ENCODE measurements at places on chromosomes 6 and 20.

DNA sequence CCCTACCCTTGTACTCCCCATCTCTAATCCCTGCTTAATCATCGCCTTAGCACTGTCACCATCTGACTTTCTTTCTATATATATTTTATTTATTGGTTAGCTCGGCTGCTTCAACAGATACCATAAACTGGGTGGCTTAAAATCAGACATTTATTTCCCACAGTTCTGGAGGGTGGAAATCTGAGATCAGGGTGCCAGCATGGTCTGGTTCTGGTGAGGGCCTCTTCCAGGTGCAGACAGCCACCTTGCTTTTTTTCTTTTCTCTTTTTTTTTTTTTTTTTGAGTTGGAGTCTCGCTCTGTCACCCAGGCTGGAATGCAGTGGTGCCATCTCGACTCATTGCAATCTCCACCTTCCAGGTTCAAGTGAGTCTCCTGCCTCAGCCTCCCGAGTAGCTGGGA, 127.5 kb upstream of the ESR1 start:
- no peak for DNase-seq

DNA sequence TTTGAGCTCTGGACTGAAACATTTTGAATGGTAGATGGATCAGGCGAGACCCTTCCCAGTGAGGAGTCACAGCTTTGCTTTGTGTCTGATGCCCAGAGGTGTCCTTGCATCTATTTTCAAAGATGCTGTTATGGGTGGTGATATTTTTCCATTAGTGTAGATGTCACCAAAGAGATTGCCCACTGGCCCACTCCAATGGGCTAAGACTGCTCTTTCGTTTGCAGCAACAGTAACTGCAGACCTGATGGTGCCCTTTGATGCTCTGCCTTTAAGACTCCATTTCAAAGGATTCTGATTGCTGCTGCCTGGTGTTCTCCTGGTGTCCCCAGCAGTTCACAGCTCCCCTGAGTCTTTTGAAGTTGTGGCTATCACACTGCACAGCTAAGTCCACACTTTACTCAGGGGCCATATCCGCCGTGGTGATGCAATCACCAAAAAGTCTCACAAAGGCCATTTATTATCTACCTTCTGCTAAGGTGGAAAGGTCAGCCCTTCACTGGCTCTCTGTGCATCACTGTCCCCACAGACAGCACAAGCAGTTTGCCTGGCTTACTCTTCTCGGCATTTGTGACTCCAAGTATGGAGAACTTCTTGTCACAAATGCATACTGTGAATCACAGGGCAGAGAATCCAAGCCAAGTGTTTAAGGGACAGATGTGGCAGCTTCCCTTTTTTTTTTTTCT, 56.4 kb downstream of the NOX3 start:
- DNase-seq: no peak

DNA sequence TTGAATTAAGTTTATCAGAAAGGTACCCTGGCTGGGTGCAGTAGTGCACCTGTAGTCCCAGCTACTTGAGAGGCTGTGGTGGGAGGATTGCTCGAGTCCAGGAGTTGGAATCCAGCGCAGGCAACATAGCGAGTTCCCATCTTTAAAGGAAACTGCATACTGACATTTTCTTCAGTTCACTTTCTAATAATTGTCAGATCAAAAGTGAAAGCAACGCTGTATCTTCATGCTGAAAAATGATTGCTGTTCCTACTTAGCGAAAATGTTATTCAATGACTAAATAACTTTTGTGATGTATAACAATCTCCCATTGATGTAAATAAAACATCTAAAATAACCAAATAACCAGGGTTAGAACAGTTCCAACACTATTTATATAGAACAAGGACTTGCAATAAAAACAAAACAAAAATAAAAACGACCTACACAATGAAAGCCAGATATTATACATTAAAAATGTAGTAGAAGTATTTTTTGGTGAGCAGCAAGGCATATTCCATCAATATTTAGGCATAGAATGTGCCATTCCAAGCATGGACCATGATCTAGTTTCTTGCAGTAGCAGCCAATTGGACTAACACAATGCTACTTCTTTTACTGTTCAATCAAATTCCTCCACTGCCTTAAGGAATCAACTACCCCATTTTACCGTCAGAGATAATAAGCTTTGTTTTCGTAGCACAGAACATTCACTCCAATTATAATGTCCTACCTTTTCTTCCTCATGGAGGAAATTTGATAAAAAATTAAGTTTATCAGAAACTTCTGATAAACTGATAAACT, 1.5 kb downstream of the LATS1 start:
- no peak for DNase-seq

DNA sequence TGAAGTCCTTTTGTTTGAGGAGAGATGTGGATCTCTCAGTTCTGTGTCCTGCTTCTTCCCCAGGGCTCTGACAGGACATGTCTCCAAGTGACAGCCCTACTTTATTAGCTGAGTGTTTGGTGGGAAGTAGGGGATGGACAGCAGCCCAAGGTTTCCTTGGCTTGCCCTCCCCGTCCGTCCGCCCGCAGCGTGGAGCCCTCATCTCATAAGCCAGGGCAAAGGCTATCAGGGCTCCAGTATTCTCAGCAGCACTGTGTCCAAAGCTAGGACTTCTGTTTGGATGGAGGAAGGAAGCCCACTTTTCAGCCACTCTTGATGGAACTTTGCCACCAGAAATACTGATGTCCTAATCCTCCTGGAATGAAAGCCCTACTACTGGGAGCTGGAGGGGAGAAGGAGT, 13.6 kb downstream of the CDC5L start:
- no peak for DNase-seq

GRCh38 chr6:158633127-158633526, 11.4 kb downstream of the DYNLT1 start:
- DNase-seq: no peak

- DNase-seq: no peak
These were observed 401 bp upstream of the TNFRSF21 start for GRCh38 chr6:47310131-47310480.

- DNase-seq: no peak
These were observed 197.5 kb downstream of the BCKDHB start for GRCh38 chr6:80304014-80304413.

- no peak for DNase-seq
These were observed 5.4 kb downstream of the DUSP22 start for GRCh38 chr6:297571-298232.

DNA sequence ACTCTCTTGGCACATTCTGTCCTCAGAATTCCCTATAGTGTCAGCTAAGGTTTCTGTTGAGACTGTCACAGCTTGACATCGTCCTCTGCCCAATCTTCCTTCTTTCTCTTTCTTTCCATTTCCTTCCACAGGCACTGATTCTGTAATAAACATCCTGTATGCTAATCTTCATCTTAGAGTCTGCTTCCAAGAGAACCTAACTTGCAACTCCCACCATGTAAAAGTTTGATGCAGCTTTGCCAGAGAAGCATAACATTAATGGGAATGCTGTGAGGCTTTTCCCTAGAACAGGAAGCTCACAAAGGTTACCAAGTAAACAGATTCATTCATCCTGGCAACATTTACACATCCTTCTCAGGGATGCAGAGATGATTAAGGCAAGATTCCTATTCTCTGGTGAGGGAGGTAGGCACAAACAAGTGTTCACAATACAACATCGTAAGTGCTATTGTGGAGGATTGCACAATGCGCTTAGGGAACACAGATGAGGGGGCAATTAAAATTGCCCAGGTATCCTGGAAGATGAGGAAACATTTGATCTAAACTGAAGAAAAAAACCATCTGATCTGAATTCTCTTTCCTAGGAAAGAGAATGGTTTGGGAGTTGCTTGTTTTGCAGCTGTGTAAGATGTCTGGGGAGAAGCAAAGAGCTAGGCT, 74.7 kb downstream of the GRM1 start:
- no peak for DNase-seq

DNA sequence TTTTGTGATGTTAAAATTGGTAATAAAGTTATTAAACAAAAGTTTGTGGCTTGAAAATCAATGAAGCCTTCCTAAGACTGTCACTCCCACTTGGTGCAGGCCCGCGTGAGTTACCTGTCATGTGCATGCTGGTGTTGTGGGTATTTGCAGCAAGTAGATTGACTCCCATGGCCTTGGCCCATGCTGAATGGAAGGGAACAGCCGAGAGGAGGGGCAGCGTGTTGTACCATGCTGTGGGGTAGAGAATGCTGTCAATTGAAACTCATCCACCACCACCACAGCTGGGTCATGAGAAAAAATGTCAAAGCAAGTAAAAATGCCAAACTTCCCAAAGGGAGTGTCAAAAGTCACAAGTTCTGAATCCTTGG, 12.7 kb upstream of the VNN1 start:
- DNase-seq: no peak

DNA sequence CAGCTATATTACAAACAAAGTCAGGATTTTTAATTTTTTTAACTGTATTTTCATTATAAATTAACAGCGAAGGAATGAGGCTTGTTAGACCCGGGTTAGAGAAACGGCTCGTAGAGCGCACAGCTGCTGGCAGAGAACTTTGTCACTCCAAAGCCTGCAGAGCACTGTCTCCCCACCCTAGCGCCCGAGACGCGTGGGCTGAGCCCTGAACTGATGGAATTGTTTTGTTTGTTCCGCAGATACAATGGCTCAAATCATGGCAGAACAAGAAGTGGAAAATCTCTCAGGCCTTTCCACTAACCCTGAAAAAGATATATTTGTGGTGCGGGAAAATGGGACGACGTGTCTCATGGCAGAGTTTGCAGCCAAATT, 810 bp downstream of the LAMP5 start:
- DNase-seq: no peak

GRCh38 chr6:148874698-148875293, 128.0 kb downstream of the UST start:
- DNase-seq: no peak

DNA sequence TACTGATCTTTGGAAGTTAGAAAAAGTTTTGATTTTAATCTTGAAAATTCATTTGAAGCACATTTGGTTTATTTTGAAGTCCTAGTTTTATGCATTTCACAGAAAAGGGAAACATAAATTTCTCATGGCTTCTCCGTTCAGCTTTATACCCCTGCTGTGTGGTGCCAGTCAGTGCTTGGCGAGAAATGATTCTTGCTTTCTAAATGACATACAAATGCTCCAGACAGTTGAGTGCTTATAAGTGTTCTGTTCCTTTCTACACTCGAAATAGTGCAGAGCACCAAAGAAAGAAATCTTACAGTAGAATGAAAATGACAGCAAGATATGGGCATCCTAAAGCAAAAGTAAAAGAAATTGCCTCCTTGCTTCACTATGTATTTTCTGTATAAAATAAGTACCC, 9.0 kb upstream of the ZNF292 start:
- DNase-seq: no peak

GRCh38 chr6:166976636-166977035, 20.3 kb upstream of the RNASET2 start:
- no peak for DNase-seq

DNA sequence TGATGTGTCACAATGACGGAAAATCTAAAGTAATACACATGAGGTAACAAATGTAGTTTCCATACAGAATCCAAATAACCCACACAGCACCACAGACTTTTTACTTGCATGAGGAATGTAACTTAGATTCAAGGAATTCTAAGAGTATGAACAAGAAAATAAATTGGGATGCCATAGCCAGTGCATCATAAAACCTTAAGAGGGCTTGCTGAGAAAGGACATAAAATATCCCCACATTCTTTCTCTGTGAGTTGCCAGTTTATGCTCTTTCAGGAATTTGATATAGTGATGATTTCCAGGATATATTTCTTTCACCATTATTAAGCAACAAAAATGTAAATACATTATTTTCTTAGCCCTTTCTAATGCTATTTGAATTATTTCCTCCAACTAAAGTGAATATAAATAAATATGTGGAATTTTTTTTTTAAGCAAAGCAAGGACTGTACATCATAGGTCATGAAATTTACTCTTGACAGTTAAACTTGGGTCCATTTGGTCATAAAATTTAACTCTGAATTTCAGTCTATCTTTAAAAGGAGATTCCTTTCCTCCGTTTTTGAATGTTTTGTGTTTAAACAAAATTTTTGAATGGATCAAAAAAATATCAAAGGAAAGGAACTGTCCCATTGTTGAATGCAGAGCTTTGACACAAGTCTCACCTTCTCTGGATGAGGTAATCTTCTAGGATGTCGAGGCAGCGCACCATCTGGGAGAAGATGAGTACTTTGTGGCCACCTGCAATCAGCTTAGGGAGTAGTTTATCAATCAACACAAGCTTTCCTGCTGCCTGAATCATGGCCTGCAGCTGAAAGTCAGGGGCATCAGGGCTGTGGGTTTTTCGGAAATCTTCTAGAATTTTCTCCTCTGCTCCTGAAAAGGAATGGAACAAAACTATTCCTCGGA, 116.3 kb upstream of the EMILIN3 start:
- no peak for DNase-seq

- DNase-seq: no peak
These were observed 3.7 kb upstream of the ZSCAN23 start for GRCh38 chr6:28446818-28447511.

DNA sequence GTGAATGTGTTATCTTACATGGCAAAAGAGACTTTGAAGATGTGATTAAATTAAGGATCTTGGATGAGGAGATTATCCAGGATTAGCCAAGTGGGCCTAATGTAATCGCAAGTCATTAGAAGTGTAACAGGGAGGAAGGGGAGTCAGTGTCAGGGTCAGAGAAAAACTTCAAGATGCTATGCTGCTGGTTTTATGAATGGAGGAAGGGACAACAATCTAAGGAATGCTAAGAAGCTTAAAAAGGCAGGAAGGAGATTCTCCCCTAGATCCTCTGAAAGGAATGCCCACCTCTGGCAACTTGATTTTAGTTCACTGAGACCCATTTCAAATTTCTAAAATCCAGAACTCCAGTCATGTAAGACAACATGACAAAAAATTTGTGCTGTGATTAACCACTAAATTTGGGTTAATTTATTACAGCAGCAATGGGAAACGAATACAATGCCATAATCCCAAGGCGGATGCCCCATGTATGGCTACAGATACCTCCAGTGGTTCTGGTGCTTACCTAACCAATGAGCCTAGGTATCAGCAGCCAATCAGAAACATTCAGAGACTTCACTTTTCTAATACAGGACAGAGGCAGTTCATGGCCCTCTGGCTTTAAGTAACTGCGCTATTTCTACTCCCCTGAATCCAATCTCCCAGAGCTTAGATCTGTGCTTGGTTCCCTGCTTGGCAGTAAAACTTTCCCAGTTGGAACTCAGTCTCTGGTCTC, 3.6 kb upstream of the TAAR8 start:
- no peak for DNase-seq

GRCh38 chr6:161542346-161542980, 268.6 kb upstream of the AGPAT4 start:
- DNase-seq: no peak

DNA sequence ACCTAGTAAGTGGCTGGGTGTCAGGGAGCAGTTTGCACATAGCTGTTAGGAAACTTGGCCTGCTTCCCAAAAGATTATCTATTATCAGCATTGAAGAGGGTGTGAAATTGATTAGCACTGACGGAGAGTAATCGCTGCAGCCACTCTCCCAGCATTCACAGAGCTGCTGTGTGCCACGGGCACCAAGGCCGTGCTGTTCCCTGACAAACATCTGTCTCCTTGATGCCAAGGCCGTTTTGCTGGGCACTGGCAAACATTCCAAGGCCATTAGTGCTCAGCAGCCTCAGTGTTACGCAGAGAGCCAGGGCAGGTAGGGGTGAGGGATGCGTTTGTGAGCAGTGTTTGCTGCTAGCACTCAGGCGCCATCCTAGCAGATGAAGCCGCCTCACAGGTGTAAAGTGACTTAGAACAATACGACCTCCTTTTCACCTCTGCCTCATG, 57.7 kb upstream of the VSTM2L start:
- DNase-seq: no peak

Data from stimulated activated CD4-positive, alpha-beta T cell treated with anti-CD3 and anti-CD28 coated beads, Interleukin-1b, Interleukin-23, amount 100 ng/mL, for 24 hours (primary cell).